MCF 10A (cell line): ENCODE measurements at places on chromosomes 5 and 9.

DNA sequence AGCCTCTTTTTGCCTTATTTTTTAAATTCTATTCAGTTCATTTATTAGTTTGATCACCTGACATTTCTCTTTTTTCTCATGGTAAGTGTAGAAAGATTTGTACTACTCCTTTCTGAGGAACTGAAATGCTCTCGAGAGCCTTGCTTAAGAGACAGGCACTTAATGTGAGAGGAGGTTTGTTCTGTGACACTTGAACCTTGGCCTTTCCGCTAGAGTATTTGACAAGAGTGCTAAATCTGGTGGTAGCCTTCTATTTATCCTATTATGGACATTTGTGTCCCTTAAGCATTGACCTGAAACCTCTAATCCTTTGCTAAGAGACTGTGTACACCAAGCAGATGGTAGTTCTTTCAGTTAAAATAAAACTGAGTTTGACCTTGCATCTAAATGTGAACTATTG, 805.0 kb upstream of the PTPRD start:
- DNase-seq = no peak

GRCh38 chr9:80926611-80927010, 762.7 kb downstream of the TLE1 start:
- no peak for DNase-seq

GRCh38 chr9:32069169-32069813, 315.2 kb upstream of the ACO1 start:
- peak; percentile 28 for DNase-seq

GRCh38 chr5:152534641-152535040, 129.6 kb upstream of the NMUR2 start:
- no peak for DNase-seq

GRCh38 chr9:6764523-6764922, 6.8 kb downstream of the KDM4C start:
- peak; percentile 11 for DNase-seq

DNA sequence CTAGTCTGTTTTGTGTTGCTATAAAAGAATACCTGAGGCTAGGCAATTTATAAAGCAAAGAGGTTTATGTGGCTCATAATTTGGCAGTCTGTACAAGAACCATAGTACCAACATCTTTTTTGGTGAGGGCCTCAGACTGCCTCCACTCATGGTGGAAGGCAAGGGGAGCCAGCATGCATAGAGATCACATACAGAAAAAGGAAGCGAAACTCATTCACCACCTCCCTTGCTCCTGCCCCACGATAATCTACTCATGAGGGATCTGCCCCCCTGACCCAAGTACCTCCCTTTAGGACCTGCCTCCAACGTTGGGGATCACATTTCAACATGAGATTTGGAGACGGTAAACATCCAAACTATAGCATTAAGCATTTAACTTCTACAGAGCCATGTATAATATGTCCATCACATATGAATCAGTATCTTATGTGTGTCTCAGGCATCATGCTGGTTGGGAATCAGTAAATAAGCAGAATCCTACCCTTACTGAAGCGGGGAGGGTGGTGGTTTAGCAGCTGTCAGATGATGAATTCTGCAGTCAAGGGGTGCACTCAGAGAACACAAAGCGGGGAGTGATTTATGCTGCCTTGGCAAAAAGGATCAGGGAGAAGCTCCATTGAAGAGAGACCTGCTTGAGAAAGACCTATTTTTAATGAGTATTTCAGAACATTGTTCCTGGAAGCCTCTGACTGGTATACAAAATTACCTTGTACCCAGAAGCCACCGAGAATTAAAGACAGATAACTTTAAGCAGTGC, 34.8 kb downstream of the HMGXB3 start:
- DNase-seq = no peak

DNA sequence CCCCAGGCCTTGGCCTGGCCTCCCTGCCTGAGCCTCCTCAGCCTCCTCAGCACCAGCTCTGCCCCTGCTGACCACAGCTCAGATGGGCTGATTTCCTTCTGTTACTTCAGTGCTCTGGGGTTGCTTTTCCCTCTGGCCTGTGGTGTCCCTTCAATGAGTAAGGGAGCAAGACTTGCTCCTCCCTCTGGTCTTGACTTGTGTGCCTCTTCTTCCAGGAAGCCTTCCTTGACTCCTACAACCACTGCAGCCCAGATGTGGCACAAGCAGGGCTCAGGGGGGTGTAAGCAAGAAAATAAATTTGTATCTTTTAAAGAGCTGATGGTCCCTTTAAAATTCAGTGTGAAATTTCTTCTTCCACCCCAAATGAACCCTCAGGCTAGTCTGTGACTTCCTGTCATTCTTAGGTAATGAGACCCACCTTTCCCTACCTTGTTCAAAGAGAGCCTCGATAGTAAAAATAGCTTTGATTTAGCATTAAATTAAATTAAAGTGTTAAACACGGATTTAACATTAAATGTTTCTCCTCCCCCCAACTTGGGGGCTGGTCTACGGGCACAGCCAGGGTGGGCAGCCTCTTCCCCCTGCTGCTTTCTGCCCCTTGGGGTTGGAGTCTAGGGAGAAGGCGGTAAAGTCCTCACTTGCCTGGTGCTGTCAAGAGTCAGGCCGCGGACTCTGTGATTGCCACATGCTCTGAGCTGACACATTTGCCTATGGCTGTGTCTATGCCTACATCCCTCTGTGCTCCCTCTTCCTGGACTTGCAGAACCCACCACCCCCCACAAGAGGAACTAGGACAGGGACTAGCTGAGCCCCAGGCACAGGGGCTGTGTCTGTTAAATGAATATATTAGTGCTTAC, 64.5 kb downstream of the OLFM1 start:
- no peak for DNase-seq

DNA sequence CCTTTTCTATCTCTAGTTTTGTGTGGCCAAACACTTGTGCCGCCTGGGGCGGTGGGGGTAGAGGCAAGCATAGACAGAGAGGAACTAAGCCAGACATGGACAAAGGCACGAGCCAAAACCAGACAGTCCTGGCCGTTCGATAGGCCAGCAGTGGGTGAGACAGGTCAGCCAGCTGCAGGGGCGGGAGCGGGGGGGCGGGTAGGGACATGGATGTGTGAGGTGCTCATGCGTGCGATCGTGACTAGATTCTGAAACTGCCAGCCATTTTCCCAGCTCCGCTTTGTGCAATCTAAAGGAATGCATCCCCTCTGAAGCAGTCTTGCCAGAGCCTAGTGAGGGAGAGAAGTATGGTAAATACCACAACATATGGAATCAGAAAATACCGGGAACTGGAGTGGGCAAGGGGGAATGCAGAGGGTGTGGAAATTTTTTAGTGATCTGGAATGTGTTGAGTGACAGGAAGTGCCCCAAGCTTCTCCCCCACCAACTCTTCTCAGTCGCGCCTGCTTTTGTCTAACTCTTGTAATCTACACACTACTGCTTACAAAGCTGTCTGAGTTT, 111.9 kb downstream of the NR6A1 start:
- DNase-seq = peak; percentile 98

DNA sequence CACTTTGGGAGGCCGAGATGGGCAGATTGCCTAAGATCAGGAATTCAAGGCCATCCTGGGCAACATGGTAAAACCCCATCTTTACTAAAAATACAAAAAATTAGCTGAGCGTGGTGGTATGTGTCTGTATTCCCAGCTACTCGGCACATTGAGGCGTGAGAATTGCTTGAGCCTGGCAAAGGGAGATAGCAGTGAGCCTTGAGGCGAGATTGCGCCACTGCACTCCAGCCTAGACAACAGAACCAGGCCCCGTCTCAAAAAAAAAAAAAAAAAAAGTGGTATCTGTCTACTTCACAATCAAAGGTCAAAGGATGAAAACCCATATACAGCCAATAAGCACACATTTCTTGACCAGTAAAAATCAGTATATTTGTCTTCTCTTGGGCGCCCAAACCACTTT, 728.5 kb upstream of the ADAMTS16 start:
- peak; percentile 39 for DNase-seq

DNA sequence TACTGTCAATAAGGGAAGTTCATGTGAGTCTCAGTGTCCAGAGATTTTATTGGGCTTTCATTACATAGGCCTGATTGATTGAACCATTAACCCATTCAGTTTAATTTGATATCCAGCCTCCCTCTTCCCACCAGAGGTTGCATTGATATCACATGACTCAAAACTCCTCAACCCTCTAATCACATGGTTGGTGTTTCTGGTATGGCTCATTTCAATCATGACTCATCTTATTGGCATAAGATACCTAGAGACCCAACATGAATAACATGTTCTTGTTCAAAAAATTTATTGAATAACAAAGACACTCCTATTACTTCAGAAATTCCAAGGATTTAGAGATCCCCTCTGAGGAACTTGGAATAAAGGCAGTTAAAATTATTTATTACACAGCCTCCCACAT, 982.2 kb downstream of the TLE1 start:
- DNase-seq = peak; percentile 23

GRCh38 chr5:125033602-125034001, 287.2 kb upstream of the ZNF608 start:
- no peak for DNase-seq

DNA sequence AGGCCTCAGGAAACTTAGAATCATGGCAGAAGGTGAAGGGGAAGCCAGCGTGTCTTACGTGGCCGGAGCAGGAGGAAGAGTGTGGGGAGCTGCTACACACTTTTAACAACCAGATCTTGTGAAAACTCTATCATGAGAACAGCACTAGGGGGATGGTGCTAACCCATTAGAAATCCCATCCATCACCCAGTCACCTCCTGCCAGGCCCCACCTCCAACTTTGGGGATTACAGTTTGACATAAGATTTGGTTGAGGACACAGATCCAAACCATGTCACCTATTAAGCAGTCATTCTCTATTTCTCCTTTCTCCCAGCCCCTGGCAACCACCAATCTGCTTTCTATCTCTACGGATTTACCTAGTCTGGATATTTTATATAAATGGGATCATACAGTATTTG, 26.9 kb downstream of the PBX3 start:
- no peak for DNase-seq

GRCh38 chr9:7827792-7828191, 28.2 kb upstream of the DMAC1 start:
- no peak for DNase-seq

GRCh38 chr9:97366889-97367288, 45.0 kb upstream of the TDRD7 start:
- DNase-seq = no peak

DNA sequence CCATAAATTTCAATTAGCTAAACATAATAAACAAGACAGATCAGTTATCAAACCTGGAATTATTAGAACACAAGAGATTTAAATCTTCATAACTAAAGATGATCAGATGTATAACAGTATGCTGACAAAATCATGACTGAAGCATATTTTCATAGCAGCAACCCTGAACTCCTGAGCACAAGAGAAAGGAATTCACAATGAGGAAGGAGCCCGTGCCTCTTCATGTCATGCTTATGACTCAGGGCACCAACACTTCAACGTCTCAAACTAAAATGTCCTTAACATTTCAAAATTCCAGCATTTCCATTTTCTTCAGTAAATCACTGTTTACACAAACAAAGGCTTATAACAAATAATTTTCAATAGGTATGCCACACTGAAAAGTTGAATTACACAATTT, 6.7 kb downstream of the AP3B1 start:
- peak; percentile 59 for DNase-seq

DNA sequence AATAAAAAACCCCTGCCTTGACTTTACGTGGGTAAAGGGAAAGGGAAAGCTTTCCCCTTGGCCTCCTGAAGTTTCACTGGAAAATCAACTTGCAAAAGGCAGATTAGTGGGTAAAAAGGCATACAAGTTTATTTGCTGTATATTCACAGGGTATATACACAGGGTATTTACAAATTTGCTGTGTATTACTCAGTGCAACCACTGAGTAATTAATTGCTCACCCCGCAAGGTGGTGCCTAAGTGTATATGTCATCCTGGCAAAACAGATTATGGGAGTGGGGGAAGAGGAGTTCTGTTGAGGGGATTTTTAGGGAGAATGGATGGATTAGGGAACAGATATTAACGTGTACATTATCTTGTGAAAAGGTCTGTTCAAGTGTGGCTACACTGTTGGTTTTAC, 7.1 kb upstream of the RARS1 start:
- DNase-seq = no peak

- peak; percentile 44 for DNase-seq
Observed at GRCh38 chr5:94849821-94850736, 231.6 kb downstream of the SLF1 start.

DNA sequence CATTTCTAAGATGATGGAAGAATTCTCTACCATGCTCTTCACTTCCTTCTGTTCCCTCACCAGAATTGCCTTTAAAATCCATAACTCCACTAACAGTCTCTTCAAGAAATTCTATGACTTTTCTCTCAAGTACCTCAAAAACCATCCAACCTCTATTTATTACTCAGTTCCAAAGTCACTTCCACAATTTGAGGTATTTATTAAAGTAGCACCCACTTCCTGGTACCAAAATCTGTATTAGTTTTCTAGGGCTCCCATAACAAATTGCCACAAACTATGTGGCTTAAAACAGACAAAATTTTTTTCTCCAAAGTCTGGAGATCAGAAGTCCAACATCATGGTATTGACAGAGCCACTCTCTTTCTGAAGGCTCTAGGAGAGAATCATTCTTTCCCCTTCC, 4.9 kb upstream of the SPTLC1 start:
- no peak for DNase-seq

GRCh38 chr9:93191354-93191660, 7.4 kb downstream of the WNK2 start:
- DNase-seq = no peak

DNA sequence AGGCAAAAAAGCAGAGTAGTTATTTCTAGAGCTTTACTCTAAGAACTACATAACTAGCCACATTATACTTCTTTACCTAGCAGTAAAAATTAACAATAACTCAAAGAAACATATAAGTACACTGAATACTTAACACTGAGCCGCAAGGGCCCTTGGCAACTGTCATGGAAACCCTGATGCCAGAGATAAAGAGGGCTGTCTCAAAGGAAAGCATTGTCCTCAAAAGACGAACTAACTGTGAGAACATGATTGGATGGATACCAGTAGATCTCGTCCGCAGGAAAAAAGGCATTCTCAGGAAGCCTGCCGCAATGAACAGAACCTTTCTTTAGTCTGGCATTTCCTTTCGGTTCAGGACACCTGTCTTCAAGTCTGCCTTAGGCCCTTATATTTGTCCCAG, 379.0 kb upstream of the SLC30A5 start:
- no peak for DNase-seq

DNA sequence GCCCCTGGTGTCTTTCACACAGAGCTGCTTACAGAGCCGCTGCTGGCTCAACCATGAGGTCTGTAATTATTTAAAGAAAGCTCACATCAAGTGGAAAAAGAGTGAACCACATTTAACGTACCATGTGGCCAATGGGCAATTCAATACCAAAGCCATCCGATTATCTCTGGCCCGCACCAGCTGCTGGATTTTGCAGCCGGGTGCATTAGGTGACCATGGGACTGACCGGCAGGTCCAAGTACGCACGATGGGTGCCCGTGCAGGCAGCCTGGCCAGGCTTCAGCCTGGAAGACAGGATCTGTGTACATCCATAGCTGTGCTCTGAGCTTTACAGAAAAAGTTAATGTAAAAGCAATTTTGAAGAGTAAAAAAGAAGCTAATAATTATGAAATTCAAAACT, 20.5 kb downstream of the PPARGC1B start:
- DNase-seq = no peak

DNA sequence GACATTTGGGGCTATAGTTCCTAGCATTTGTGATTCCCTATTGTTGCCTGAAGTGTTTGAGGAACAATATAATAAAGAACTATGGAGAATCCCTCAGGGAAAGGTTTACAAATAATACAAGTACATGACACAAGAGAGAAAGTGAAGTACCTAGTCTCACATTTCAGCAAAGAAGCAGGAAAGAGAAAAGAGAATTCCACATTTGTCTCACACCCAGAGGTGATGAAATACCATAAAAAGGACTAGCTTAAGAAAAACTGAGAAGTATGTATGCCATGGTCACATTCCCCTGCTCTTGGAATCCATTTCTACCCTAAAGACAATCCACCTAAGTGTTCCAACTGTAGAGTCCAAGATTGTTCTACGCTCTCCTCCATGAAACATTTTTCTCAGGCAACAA, 79.0 kb upstream of the TARS1 start:
- DNase-seq = no peak
